ENCODE measurements at places on chromosomes 16 and 17.

- no peak for DNase-seq
These were observed 42.4 kb upstream of the NF1 start for GRCh38 chr17:31052187-31052889.

- peak; percentile 48 for DNase-seq
These were observed 3.6 kb downstream of the IRF8 start for GRCh38 chr16:85902366-85903155.

GRCh38 chr16:28182183-28182582, 29.6 kb downstream of the XPO6 start:
- DNase-seq = peak; percentile 44

DNA sequence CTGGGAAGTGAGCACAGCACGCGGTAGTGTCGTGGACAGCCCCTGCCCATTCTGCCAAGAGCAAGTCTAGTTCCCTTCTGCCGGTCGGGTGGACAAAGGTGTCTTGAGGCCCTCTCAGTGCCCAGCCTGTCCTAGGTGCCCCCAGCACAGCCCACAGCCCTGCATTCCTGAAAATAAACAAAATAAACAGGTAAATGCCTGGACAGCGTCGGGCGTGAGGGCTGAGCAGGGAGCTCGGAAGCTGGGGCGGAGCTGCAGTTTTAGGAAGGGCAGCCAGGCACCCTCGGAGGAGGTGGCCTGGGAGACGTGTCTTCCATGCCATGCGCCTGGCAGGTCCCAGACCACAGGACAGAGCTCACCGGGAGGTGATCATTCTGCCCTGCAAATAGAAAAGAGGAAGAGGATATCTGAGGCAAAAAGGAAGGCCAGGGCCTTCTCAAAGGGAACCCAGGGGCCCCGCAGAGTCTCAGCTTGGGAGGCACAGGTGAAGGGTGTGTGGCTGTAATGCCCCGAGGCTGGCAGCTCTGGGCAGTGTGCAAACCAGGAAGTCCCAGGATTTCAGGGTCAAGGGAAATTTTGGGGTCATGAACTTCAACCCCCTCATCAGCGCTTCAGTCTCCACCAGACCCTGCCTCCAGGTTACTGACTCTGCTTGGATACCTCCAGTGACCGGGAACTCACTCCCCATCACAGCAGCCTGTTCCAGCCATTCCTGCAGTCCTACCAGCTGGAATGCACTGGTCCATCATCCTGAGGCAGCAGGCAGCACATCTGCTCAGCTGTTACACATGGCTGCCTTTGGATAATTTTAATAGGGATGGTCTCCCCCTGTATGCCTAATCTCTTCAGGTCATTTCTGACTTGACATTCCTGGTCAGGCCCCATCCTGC, 1.7 kb downstream of the ZNF469 start:
- no peak for DNase-seq

GRCh38 chr17:13702266-13702665, 100.5 kb upstream of the HS3ST3A1 start:
- DNase-seq = no peak

GRCh38 chr17:35390156-35390555, 16.7 kb upstream of the SLFN11 start:
- DNase-seq = no peak

DNA sequence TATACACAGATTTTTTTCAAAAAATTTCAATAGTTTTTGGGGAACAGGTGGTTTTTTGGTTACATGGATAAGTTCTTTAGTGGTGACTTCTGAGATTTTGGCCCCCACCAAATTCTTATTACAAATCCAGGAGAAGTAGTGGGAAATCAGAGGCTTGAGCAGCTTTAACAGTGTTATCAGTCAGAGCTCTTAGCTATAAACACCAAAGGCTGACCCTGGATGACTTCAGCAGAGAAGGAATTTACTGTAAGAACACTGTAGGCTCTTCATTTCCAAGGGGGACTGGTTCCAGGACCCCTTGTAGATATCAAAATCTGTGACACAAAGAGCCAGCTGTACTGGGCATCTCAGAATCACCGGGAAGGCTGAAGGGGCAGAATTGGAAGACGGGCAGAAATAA, 17.8 kb downstream of the MPHOSPH6 start:
- DNase-seq = no peak

- DNase-seq = no peak
These were observed 120.7 kb downstream of the CCDC182 start for GRCh38 chr17:57624386-57624785.

- DNase-seq = no peak
These were observed 17.7 kb downstream of the LITAFD start for GRCh38 chr16:8899709-8900317.

DNA sequence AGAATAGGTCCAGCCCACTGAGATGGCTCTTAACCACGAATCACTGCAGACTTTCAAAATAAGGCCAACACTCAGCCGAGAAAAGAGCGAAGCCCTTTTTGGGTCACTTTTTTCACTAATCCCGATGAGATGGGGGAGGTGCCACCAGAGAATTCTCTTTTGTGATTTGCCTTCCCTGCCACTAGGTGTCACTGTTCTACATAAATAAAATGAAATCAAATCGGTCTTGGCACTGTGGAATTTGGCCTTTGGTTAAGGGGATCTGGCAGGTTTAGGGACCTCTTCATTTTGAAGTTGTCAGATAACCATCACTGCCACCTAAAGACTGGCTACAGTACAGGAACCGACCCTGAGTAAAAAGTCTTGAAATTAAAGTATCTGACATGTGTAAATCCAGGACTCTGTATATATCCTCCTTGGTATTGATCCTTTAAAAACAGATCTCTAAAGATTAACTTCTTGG, 147.0 kb downstream of the HS3ST4 start:
- DNase-seq = peak; percentile 41

DNA sequence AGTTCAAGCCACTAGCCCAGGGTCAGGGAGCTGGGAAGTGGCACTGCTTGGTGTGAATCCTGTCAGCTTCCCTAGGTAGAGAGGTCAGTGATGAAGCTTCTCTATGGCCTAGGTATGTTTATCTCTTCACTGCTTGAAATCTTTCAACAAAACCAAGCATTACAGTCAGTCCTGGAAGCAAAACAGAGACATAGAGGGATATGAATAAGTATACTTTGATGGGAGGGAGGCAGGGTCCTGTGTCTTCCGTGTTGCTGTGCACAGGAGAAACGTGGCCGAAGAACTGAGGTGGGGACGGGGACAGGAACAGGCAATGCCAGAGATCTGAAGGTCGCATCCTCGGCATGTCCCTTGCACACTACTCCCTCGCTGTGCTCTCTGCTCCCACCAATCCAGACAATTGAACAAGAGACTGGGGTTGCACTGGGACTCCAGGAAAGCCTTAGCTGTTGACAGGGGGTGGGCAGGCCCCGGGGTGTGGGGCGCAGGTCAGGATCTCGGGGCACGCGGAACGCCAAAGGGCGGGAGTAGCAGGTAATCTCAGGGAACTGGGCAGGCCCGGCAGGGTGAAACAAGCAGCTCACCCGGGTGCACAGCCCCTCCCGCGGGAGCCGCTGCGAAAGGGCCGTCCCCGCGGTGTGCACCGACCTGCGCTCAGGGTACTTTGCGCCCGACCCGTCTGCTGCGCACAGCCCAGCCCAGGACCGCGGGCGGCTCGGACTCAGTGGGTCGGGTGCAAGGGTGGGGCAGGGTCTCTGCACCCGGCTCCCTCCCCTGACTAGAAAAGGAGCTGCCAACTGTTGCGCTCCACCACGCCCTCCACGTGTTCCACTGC, at the start of gene MT1H:
MT1H (plus strand) TSS at position 810 of the 835 bp plus-strand sequence. CDS start 71 bp downstream, outside the sequence.
- no peak for DNase-seq

DNA sequence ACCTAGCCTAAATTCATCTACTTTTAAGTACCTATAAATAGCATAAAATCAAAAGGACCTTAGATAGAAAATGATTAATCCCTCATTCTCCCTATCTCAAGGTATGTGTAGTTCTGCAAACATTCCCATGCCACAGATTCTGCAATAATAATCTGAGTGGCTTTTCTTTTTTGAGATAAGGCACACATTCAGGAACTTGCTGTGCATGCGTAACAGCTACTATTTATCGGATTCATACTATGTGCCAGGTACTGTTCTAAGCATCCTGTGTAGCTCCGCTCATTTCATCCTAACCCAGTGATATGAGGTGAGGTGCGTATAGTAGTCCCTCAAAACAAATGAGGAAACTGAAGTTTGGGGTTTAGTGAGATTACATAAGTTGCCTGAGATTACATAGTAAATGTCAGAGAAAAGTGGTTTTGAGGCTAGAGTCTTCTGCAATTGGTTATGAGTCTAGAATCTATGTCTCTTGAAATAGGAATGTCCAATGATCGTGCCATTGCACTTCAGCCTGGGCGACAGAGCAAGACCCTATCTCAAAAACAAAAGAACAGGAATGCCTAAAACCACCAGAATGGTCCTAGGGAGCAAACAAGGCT, 2.0 kb upstream of the ZNF263 start:
- no peak for DNase-seq

DNA sequence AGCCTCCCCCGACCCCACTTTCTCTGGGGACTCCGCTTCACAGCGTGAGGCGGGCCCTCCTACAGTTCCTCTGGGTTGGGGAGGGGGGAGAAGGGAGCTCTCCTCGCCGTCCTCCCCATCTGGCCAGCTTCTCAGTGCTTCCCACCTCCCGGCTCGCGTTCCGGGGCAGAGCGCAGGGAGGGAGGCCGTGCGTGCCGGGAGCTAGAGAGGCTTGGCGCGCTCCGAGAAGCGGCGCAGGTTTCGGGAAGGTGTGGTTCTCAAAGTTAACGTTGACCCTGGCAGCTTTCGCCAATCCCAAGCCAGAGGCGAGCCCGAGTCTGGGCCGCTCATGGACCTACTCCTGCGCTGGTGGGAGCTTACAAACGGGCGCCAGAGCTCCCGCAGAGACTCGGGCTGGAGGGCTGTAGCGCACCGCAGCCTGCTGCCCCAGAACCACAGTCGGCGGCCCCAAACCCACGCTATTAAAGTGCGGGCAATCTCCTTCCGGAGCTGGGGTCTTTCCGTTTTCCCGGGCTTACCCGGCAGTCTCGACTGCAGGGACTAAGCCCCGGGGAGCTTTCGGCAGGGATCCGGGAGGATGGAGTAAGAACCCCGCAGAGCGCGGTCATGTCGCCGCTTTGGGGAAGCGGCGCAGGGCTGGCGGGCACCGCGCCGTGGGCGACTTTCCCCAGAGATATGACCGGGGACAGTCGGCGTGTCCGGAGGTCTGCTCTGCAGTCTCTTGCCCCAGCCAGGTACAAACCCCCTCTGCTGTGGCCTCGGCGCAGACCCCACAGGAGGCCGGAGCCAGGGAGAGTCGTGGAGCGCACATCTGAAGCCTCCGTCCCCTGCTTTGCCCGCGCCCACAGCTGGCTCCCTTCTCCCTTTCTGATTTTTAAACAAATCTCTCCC, 787 bp downstream of the CDH11 start:
- DNase-seq = no peak
